LHCN-M2 (cell line): ENCODE measurements at places on chromosomes 11 and 22. TPM values are rescaled to one million over a fixed set of nuclear protein-coding genes. Genes with fewer than 3 reads are reported as not detected.

GRCh38 chr22:20857247-20857643 lies 1.4 kb downstream of the PI4KA start:
- no peak for DNase-seq

Gene VPREB1
- total RNA-seq, result not detected in 2 replicates

Gene TNNI2
- total RNA-seq, result 0.29 TPM in 1 of 2 replicates, not detected in the other

DNA sequence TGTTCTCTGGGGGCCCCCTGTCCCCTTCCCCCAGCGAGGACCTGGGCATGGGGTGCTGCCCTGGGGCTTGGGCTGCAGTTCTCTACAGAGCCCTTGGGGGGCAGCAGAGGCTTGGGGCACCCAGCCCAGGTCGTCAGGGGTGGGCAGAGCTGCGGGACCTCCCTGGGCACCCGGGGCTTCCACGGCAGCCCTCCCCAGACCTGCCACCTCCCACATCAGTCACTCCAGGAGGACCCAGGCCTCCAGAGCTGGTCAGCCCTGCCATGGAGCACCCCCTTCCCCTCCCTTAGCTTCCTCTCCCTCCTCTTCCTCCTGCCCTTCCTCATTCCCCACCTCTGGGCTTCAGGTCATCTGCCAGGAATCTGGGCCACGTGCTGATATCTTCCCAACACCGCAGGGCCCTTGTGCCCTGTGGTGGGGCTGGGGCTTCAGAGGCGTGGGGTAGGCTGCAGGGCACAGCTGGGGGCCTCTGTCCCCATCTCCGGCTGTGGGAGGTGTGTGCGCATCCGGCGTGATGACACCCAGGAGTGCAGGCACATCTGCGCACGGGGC lies 5.8 kb downstream of the TSPAN4 start:
- no peak for DNase-seq

- DNase-seq, result no peak
Measured at GRCh38 chr11:21132146-21132720, 462.8 kb downstream of the NELL1 start.

Gene NUP50
- total RNA-seq, result 71.4 and 81.2 TPM in 2 replicates

Gene RASL10A
- 0.06 TPM in 1 of 2 replicates, not detected in the other for total RNA-seq

Gene ROBO3
- total RNA-seq, result 11.9 and 18.5 TPM in 2 replicates

- no peak for DNase-seq
Measured at GRCh38 chr11:126627421-126627820, 271.9 kb downstream of the ST3GAL4 start.

DNA sequence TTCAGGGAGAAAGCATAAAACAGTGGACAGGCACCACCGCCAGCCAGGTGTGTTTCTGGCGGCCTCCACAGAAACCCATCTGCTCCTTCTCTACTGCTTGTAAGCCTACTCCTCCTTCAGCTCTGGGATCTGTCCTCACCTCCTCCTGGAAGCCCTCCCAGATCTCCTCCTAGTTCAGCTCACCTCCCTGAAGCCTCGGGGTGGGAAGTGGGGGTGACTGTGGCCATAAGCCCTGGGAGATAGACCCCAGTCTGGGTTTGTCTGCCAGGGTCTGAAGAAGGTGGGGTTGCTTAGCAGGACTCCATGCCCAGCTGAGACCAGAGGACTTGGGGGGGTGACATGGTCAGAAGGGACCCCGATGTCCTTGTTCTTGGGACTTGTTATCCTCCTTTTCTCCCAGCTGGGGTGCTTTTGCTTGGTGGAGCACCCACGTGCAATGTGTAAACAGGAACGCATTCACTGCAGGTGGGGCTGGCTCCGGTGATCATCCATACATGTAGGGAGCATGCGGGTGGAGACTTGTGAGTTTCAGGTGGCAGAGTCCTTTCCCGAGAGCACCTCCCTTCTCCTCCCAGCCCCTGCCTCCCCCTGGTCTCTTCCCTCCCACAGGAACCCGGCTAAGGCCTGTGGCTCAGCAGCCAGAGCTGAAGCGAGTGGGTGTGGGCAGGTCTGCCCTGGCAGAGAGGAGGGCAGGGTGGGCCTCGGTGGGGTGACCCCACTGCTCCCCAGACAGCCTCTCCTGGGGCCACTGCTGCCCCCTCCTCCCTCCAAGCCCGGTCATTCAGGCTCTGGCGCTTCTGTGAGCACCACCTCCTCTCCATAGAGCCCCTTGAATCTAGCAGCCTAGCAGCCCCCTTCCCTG lies 25.9 kb downstream of the MRGPRG start:
- DNase-seq, result no peak

DNA sequence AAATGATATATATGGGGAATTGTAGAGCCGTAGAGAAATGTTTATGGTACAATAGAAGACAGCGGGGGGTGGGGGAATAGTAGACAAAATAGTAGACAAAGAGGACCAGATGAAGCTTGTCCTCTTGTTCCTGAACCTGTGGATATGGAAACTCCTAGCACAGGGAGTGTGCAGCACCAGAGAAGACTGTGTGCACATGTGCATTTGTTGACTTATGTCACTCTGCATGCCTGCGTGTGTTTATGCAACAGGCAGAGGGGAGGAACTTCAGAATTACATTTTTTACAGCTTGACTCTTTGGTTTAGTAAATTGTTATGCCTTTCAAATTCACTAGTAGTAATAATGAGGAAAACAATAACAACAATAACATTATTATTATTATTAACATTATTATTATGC lies 36.0 kb downstream of the TENM4 start:
- DNase-seq, result no peak

Gene MACROD1
- total RNA-seq, result 38.0 and 40.8 TPM in 2 replicates

DNA sequence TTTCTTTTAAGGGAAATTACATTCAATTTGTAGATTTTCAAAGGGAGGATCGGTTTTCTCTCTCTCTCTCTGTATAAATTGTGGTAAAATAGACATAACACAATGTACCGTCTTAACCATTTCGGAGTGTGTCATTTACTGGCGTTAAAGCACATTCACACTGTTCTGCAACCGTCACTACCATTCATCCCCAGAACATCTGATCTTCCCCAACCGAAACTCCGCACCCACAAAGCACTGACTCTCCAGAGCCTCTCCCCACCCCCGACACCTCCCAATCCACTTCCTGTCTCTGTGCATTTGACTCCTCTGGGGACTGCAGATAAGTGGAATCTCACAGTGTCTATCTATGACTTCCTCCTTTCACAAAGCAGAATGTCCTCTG lies 15.9 kb upstream of the GRAMD4 start:
- no peak for DNase-seq

DNA sequence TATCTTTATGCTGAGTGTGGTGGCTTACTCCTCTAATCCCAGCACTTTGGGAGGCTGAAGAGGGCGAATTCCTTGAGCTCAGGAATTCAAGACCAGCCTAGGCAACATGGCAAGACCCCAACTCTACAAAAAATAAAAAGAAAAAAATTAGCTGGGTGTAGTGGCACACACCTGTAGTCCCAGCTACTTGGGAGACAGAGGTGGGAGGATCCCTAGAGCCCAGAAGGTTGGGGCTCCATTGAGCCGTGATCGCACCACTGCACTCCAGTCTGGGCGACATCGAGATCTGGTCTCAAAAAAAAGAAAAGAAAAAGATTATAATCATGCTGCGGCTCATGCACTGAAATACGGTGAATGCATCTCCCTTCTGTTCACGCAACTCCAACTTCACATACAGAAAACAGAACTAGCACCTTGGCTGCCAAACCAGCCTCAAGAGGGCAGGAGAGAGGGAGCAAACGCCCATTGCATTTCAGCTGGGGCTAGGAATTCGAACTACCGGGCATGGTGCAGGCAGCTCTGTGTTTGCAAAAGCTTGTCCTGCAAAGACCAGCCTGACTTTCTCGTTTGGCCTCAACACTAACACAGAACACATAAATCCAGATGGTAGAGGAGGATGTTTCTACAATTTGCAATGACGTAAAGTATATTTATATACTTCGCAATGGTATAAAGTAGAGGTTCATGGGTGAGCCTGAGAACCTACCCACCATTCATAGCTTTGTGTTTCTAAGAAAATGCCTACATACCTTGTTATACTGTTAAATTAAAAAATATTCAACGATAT lies 6.3 kb upstream of the SYNGR1 start:
- peak; percentile 27 for DNase-seq

DNA sequence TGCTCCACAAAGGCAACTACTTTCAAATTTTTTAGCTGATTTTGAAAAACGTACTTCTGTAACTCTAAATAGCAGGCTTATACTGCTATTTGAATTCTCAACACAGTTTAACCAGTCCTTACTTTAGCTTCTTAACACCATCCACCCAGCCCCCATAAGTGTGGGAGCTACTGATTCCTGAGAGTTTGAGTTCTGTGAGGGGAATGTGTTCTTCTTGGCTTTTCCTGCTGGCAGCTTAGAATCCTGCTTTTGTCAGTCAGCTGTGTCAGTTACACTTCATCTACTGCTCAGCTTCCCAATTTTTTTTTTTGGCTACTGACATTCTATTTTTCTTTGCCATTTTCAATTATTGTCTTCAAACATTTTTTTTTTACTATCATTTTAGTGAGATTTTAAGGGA lies 440.4 kb downstream of the INSC start:
- DNase-seq, result no peak

DNA sequence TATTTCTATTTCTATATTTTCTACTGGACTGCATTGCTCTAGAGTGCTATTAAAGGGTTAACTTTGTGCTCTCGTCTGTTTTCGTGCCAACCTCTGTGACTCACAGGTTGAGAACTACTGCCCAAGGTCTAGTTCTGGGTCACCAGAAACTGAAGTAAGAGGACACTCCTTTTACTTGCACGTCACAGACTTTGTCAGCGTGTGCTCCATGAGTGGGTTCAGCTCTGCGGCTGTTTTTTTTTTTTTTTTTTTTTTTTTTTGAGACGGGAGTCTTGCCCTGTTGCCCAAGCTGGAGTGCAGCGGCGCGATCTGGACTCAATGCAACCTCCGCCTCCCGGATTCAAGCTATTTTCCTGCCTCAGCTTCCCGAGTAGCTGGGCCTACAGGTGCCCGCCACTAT lies 49.8 kb downstream of the CLMP start:
- peak; percentile 98 for DNase-seq

DNA sequence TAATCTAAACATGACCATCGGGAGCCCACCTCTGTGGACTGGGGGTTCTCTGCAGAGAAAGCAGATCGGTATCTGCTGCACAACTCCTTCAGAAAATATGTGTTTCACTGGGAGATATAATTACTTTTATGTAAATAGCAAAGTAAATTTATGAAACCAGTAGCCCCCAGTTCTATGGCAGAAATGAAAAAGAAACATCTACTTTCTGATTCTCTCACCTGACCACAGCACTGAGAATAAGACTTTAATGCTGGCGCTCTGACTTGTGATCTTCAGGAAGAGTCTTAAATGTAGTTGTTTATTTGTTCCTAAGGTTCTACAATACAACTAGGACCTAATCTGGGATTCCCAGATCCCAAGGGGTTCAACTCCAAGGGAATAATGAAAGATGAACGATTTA lies 518.0 kb downstream of the DLG2 start:
- DNase-seq, result no peak

GRCh38 chr11:39221550-39222138 lies 2237.8 kb downstream of the LRRC4C start:
- no peak for DNase-seq

DNA sequence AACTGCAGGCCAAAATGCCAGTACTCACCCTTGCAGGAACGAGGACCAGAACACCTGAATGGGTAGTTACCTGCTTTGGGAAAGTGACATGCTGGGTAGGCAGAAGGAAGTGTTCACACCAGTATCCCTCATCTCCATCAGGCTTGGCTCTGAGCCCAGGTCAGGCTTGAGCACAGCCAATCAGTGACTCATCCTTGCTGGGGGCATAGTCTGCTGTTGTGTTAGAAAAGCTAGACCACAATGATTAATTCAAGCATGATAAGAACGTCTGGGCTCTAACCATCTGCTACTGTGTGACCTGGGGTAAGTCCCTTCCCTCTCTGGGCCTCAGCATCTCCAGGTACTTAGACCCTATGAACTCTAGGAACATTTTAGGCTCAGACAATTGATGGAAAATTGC lies 450.4 kb downstream of the MIAT start:
- peak; percentile 96 for DNase-seq

GRCh38 chr11:72720047-72720446 lies 32.2 kb downstream of the ARAP1 start:
- DNase-seq, result no peak

Gene SLC5A12
- total RNA-seq, result under 0.01 TPM in 1 of 2 replicates, not detected in the other

Gene HOATZ
- not detected in 2 replicates for total RNA-seq

Gene OR51I2
- total RNA-seq, result not detected in 2 replicates

- no peak for DNase-seq
Measured at GRCh38 chr22:26912655-26913345, 255.4 kb downstream of the MIAT start.

DNA sequence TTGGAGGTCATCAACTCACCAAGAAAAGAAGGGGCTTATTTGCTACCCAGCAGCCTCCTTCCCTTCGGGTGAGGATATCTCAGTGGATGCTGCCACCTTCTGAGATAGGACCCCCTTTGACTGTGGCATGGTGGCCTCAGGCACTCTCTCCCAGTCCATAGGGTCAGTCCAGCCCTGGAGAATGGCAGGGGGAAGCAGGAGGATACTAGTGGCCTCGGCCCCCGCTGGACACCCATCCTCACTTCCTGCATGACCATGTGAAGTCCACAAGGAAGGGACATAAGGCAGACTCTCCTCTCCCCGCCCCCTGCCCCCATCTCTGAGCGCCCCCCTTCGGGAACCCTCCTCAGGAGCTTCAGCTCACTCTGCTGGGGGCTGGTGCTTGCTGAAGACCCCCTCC lies 24.4 kb downstream of the TPBGL start:
- DNase-seq, result no peak

Gene FXYD2
- not detected in 2 replicates for total RNA-seq

- peak; percentile 89 for DNase-seq
Measured at GRCh38 chr11:75356613-75357012, 5.2 kb upstream of the ARRB1 start.
